GM23338 (cell line): ENCODE measurements at places on chromosomes 5 and 9. TPM values are rescaled to one million over a fixed set of nuclear protein-coding genes. Genes with fewer than 3 reads are reported as not detected.

Gene TAF11L3
- not detected in 2 replicates for total RNA-seq

Gene CDH9
- 0.31 TPM in 1 of 2 replicates, not detected in the other for total RNA-seq

Gene PKN3
- 16.3 and 17.7 TPM in 2 replicates for total RNA-seq

Gene PCDHGB6
- 7.1 and 8.1 TPM in 2 replicates for total RNA-seq

Gene NUTM2F
- 0.45 TPM in 1 of 2 replicates, not detected in the other for total RNA-seq

Gene PCDHGA3
- total RNA-seq = 0.90 and 1.2 TPM in 2 replicates

Gene LRRTM2
- total RNA-seq = not detected in 2 replicates

Gene GZMA
- total RNA-seq = not detected in 2 replicates

Gene TSLP
- total RNA-seq = 0.35 and 0.66 TPM in 2 replicates

Gene WNT8A
- not detected in 2 replicates for total RNA-seq

Gene NOXA1
- 0.59 and 0.62 TPM in 2 replicates for total RNA-seq

Gene PITX1
- not detected in 2 replicates for total RNA-seq

Gene PCSK1
- 2.7 and 6.2 TPM in 2 replicates for total RNA-seq

Gene SPINK7
- total RNA-seq = not detected in 2 replicates

Gene TICAM2
- not detected in 2 replicates for total RNA-seq

Gene BTNL3
- not detected in 2 replicates for total RNA-seq

Gene ELP1
- 32.9 and 46.3 TPM in 2 replicates for total RNA-seq

Gene ALDOB
- total RNA-seq = not detected in 2 replicates

Gene IL9
- total RNA-seq = not detected in 2 replicates

Gene RMI1
- 34.2 and 36.1 TPM in 2 replicates for total RNA-seq

Gene CCL27
- total RNA-seq = not detected in 2 replicates

Gene SMARCA2
- total RNA-seq = 21.9 and 22.9 TPM in 2 replicates

Gene LIFR
- total RNA-seq = 20.5 and 25.2 TPM in 2 replicates

Gene HMCN2
- 2.6 and 4.7 TPM in 2 replicates for total RNA-seq

Gene SLC6A19
- not detected in 2 replicates for total RNA-seq

Gene CCNO
- not detected in 2 replicates for total RNA-seq

Gene HK3
- total RNA-seq = not detected in 2 replicates

Gene CEL
- 1.0 and 2.3 TPM in 2 replicates for total RNA-seq

Gene WDR41
- total RNA-seq = 40.4 and 58.1 TPM in 2 replicates

Gene PCDHA13
- total RNA-seq = 4.3 and 9.8 TPM in 2 replicates

Gene ENHO
- total RNA-seq = 9.2 and 13.8 TPM in 2 replicates

Gene GABRA1
- total RNA-seq = 0.16 and 0.52 TPM in 2 replicates

Gene EDIL3
- 59.9 and 61.9 TPM in 2 replicates for total RNA-seq

Gene FUT7
- not detected in 2 replicates for total RNA-seq

Gene NUTM2G
- 0.54 and 1.6 TPM in 2 replicates for total RNA-seq

Gene TRIP13
- 44.4 and 44.8 TPM in 2 replicates for total RNA-seq

Gene OMD
- total RNA-seq = not detected in 2 replicates

Gene LEAP2
- 0.54 and 1.8 TPM in 2 replicates for total RNA-seq

Gene TRIM52
- total RNA-seq = 2.9 and 6.2 TPM in 2 replicates

Gene SLC28A3
- total RNA-seq = not detected in 2 replicates

Gene FAM81B
- total RNA-seq = not detected in 2 replicates

Gene SLC36A2
- total RNA-seq = not detected in 2 replicates

Gene TMC1
- 0.54 and 1.2 TPM in 2 replicates for total RNA-seq

Gene MYMK
- not detected in 2 replicates for total RNA-seq

Gene NR4A3
- 0.17 and 0.58 TPM in 2 replicates for total RNA-seq

Gene ZSWIM6
- total RNA-seq = 6.0 and 6.6 TPM in 2 replicates

Gene PCDHGA7
- total RNA-seq = 2.9 and 4.4 TPM in 2 replicates

Gene VLDLR
- total RNA-seq = 46.3 and 49.8 TPM in 2 replicates

Gene RALGPS1
- total RNA-seq = 35.9 and 57.1 TPM in 2 replicates

Gene LCN1
- not detected in 2 replicates for total RNA-seq
